ENCODE measurements at places on chromosomes 7 and 10. TPM values are rescaled to one million over a fixed set of nuclear protein-coding genes. Genes with fewer than 3 reads are reported as not detected.

DNA sequence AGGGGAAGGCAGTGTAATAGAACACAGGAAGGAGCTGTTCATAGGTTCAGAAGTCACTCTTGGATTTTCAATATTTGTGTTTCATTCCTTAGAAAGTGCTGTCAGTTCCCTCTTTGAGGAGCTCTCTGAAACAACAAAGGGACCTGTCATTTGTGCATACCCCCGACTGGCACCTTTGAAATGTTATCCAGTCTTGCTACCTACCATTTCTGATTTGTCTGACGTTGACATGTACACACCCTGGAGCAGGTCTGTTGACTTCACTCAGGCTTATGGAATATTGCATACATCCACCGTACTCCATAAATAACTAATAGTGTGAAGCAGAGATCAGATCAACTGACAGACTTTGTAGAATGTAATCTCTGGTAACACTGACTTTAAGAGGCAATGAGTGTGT is 189.8 kb downstream of the DPP6 start:
- no peak for DNase-seq

- no peak for DNase-seq
These were observed 52.5 kb downstream of the FAS start for GRCh38 chr10:89043052-89043451.

- DNase-seq: no peak
These were observed 28.9 kb downstream of the PPIF start for GRCh38 chr10:79376078-79376628.

The MYL10 gene
- not detected for total RNA-seq

DNA sequence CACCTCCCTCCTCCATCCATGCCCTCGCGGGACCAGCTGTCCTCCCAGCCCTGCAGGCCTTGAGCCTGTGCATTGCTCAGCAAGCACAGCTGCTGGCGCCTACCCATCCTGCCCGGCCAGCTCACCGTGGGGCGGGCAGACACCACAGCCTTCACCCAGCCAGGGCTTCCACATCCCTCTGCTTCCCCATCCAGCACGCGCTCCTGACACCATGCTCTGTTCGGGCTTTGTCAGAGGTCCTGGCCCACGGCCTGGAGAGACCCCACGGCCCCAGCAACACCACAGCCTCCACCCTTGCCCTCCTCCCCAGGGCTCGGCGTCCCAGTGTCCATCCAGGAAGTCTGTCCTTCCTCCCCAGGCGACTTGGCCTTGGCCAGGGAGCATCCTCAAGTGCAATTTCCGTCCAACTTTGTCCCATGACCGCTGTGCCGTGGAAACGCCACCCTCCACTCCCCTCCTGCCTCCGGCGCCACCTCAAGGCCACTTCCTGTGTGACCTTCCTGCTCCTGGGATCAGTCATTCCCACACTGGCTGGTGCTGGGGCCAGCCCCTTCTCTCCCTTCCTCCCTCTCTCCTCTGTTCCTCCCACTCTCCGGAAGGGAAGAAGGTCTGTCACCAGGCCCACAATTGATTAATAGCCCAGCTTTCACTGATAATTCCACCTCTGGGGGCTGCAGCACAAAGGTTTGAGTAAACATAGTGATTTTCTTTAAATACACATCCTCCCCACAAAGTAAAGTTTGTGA is 71.5 kb upstream of the SMNDC1 start:
- DNase-seq: no peak

Data from activated T-helper 2 cell treated with anti-CD3 and anti-CD28 coated beads, Interferon-gamma antibody, Interleukin-2, Interleukin-4, amounts not matched to agents 10 μg/mL and 5 μg/mL and 100 μg/mL, durations not matched to agents 14 hours and 24 hours and 36 hours (primary cell).